AG04449 (cell line): ENCODE measurements at places on chromosomes 7 and 10.

DNA sequence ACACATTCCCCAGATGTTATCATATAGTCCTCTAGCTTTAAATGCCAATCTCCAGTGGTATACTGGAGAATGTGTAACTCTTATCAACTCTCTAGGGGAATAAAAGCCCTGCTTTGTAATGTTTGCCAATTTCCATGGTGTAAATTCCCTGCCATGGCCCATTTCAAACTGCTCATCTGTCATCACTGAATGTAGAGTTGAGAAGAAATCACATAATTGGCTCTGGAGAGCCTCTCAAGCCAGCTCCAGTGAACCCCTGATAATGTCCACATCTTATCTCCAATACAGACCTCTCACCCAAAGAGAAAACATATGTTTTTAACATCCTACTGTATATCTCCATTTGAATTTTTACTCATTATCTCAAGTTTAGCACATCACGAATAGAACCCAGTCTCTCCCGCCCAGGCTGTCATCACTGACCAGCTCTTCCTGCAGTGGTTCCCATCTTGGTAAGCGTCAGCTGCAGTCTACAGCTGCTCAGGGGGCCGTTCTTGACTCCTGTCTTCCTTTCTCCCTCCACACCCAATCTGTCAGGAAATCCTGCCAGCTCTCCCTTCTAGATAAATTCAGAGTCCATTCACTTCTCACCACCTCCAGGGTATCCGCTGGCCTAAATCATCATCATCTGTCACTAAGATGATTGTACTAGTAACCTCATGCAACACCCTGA, 332.4 kb downstream of the FRMD4A start:
- DNase-seq, result no peak

- DNase-seq, result no peak
Observed at GRCh38 chr7:91759205-91759863, 121.2 kb downstream of the MTERF1 start.

GRCh38 chr7:28761505-28761904, 196.6 kb downstream of the TRIL start:
- no peak for DNase-seq

DNA sequence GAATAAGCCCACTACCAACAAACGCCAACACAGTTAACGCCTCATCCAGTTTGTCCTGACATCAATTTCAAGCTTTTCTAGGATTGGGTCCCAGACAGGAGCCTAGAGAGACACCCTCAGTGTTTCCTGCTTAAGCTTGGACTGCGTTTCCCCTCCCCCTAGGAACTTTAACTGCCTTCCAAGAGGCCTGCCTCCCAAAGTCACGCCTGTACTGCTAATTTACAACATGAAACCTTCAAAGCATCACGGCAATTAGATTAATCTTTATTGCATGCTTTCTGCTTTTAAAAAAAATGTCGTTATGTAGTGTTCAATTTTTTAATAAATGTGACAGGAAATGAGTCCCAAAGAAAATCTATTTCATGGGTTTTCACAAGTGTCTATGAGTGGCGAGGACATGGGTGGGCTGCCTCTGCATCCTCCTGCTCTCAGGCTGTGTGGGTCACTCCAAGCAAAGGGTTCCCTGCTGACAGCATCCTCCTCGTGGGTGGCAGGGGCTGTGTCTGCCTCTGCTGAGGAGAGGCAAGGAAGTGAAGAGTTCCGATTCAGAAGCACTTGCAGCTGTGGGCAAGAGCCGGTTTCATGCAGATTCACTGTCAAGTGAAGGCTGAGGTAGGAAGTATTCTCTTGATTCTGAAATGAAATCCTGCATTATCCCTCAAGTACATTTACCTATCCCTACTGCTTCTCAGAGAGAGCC, 193.0 kb upstream of the KMT2E start:
- DNase-seq, result no peak

DNA sequence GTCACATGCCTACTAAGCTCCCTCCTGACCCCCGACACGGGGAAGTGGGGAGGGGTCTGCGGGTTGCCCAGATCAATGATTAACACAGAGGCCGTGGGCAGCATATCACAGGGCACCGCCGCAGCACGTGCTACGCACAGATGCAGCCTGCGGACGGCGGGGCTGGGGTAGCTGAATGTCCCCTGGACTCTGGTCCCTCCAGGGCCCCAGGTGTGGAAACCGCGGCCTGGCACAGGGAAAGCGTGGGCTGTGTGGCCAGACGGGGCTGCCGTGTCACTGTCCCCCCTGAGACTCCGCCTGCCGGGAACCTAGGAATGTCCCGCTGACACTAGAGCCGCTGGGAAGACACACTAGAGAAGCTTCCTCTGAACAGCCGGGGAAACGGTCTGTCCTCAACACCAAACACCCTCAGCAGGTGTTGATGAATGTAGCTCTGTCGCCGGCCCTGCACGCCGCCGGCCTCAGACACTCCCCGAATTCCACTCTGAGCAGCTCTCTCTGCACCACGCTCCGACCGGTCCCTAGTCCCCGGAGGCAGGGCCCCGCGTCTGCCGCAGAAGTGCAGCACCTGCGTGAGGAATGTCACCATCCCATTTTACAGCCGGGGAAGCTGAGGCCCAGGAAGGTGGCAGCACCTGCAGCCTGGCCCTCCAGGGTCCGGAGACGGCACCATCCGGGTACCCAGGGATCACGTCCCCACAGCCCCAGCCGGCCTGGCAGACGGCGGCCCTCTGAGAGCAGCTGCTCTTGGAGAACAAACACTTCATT, 33.4 kb upstream of the PDGFA start:
- no peak for DNase-seq

DNA sequence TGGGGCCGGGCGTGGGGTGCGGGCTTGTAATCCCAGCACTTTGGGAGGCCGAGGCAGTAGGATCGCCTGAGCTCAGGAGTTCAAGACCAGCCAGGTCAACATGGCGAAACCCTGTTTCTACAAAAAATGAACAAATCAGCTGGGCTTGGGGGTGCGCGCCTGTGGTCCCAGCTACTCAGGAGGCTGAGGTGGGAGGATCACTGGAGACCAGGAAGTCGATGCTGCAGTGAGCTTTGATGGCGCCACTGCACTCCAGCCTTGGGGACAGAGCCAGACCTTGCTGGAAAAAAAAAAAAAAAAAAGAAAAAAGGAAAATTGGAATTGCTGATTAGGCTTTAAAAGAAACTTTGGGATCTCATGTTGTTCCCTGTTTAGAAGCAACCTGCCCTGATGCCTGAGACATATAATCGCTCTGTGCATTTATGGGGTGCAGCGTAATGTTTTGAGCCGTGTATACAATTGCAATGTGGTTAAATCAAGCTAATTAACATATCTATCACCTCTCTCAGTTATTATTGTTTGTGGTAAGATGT, 851 bp downstream of the AKR1E2 start:
- DNase-seq, result no peak

GRCh38 chr7:150003304-150003810, 129.6 kb downstream of the ATP6V0E2 start:
- no peak for DNase-seq

- no peak for DNase-seq
Observed at GRCh38 chr10:48291190-48291589, 15.3 kb upstream of the MAPK8 start.

- DNase-seq, result no peak
Observed at GRCh38 chr10:70272925-70273316, 10.9 kb downstream of the NPFFR1 start.

GRCh38 chr10:119701861-119702260, 24.0 kb upstream of the INPP5F start:
- DNase-seq, result no peak

DNA sequence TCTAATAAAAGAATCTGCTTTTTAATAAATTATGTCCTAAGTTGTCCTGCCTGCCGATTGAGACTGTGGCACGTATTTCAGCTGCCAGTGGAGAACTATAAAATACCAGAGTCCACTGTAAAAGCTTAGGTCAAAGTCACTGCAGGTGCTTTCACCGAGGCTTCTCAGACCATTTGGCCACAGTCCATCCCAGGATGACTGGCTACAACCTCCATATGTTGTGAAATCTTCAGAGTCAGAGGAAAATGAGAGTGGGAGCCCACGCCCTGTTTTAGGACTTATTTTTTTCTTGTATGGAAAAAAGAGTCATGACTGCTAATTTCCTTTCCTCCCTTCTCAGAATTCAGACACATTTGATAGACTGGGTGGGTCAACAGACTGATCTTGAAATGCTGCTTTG, 182.9 kb downstream of the ANK3 start:
- DNase-seq, result no peak

- no peak for DNase-seq
Observed at GRCh38 chr7:3892157-3892556, 591.1 kb downstream of the SDK1 start.

DNA sequence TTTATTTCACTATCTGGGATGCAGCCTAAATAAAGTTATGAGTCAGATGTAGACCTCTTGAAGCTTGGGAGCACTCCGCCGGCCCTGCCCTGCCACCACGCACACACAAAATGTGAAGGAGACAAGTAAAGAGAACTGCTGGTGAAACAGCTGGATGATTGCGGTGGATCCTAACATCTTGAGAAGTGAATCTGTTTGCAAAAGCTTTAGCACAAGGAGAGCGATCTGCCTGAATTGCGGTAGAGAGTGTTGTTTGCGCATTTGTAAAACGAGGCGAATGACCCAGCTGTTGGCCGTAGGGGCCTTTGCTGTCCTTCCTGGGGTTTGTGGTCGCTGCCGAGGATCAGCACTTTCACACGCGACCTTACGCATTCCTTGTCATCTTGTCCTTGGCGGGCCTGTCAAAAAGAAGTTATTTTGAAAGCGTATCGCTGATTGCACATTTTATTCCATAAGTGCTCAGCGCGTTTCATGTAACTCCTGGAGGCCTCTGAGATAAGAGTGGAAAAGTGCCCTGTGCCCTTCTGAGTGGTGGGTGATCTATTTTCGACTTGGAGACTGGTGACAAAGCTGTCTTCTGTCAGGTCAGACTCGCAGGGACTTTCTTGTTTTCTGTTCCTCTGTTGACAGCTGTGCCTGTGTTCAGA, 40.8 kb downstream of the RBM20 start:
- no peak for DNase-seq

GRCh38 chr7:150951521-150951920, 26.6 kb downstream of the KCNH2 start:
- no peak for DNase-seq

DNA sequence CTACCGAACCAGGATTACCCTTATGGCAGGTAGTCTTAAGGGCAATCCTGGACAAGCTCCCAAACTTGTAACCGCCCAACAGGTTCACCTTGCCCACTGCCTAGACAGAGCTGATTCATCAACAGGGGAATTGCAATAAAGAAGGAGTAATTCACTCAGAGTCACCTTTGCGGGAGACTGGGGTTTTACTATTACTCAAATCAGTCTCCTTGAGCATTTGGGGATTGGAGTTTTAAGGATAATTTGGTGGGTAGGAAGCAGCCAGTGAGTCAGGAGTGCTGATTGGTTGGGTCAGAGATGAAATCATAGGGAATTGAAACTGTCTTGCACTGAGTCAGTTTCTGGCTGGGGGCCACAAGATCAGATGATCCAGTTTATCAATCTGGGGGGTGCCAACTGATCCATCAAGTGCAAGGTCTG, 25.3 kb downstream of the HK1 start:
- DNase-seq, result no peak

GRCh38 chr10:929960-930624, 1.4 kb downstream of the LARP4B start:
- no peak for DNase-seq

DNA sequence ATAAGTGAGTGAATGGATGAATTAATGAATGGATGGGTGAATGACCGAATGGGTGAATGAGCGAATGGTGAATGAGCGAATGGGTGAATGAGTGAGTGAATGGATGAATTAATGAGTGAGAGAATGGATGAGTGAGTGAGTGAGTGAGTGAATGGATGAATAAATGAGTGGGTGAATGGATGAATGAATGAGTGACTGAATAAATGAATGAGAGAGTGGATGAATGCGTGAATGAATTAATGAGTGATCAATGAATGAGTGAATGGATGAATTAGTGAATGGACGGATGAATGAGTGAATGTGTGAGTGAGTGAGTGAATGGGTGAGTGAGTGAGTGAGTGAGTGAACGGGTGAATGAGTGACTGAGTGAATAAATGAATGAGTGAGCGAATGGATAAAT, 49.5 kb upstream of the HMX3 start:
- DNase-seq, result no peak

DNA sequence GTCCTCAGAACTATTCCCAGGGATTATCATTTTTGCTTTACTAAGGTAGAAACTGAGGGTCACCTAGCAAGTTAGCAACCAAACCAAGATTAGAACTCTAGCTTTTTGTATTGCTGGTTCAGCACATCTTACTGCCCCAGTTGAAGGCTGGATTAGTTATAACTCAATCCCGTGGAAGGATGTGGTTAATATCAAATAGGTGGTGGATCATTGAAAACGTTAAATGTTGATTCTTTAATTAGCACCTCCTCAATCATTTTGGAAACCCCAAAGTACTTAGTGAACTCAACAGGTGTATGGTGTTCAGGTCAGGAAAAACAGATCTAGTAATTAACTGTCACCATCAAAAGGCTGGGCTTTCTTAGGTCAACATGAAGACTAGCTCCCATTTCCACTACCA, 152.4 kb downstream of the ARID5B start:
- no peak for DNase-seq

DNA sequence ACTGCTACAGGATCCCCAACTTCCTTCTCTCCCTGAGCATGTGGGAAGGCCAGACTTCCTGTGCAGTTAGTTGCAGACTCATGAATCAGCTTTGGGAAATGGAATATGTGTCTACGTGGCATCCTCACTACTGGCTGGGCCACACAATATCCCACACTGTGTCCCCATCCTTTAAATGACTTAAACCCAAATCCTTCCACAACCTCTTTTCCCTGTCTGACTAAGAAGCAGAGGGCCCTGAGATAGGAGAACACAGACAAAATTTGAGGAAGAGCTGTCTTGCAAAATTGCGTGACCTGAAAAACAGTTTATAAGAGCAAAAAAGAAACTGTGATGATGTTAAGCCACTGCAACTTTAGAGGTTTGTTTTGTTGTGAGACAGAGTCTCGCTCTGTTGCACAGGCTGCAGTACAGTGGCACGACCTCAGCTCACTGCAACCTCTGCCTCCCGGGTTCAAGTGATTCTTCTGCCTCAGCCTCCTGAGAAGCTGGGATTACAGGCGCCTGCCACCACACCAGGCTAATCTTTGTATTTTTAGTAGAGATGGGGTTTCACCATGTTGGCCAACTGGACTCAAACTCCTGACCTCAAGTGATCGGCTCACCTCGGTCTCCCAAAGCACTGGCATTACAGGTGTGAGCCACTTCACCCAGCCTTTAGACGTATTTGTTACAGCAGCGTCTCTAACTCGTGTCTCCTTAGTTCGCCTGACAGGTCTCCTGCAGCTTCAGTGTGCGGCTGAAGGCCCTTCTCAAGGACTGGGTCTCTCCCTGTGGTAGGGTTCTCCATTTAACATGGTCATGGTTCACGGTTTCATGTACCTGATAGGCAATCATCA, 46.9 kb upstream of the SFMBT2 start:
- DNase-seq, result no peak
